ENCODE measurements at places on chromosomes 2 and 18.

DNA sequence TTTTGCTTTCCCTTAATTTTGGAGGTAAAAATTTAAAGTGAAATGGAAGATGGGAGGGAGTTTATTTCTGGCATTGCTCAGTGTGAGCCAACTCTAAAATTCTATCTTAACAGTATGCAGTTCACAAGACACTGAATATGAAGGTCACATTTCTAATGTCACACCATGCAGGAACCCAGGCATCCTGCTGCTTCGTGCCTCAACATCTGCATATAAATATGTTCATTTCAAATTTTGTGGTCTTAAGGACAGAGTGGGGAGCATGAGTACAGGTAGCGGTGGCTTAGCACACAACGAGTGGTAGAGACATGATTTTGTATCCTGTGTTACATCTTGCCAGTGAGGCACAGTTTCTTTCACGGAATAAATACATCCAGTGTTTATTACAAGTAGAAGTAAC lies 102.4 kb downstream of the ARL4C start:
- no peak for DNase-seq

- DNase-seq: no peak
Observed at GRCh38 chr18:56083097-56083521, 495.1 kb upstream of the TCF4 start.

DNA sequence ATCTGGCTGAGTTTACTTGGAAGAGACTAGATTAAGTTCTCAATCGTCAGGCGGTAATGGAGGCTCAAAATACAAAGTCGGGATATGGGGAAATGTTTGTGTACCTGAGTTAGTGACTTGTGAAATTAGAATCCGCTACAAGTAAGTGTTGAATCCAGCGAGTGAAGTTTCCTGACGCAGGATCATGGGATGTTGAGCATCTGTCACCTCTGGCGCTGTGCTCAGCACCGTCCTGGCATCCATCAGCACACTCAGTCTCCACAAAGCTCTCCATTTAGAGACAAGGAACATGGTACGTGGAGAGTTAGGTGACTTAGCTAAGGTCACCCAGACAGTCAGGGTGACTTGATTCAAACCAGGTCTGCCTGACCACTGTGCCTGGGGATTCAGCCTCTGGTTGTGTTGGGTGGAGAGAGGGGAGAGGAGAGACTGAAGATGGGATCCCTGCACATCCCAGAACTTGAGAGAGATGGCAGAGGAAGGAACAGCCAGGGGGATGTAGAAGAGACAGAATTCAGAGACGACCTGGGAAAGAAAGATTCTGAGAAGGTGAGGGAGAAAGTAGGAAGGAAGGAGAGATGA lies 251.2 kb downstream of the ACKR3 start:
- no peak for DNase-seq

GRCh38 chr18:35581898-35582641 lies 530 bp downstream of the GALNT1 start:
- DNase-seq: peak; percentile 3

GRCh38 chr2:187382131-187382530 lies 65.9 kb downstream of the CALCRL start:
- no peak for DNase-seq

- DNase-seq: no peak
Observed at GRCh38 chr2:69453475-69454129, 16.4 kb upstream of the NFU1 start.
